ENCODE measurements at places on chromosomes 5 and 9. TPM values are rescaled to one million over a fixed set of nuclear protein-coding genes. Genes with fewer than 3 reads are reported as not detected.

GRCh38 chr5:69007726-69008368 lies 86.0 kb upstream of the SLC30A5 start:
- DNase-seq: peak; percentile 56

- DNase-seq: no peak
These were observed 31.8 kb upstream of the ERAP2 start for GRCh38 chr5:96844481-96844990.

- no peak for DNase-seq
These were observed 2.6 kb downstream of the ARHGEF39 start for GRCh38 chr9:35662437-35662836.

DNA sequence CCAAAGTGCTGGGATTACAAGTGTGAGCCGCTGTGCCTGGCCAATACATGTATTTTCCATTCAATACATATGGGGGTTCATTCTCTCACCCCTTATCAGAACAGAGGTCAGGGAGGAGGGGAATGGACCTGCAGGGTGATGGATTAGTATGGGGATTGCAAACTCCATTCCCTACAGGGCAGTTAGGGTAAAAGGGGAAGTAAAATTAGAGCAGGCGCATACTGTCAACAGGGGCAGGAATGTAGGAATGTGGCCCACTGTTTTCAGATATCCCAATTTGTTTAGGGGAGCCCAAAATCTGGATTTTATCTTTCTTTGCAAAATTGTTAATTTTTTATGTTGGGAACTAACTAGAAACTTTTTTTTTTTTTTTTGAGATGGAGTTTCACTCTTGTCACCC lies 46.4 kb upstream of the SLC44A1 start:
- DNase-seq: no peak

DNA sequence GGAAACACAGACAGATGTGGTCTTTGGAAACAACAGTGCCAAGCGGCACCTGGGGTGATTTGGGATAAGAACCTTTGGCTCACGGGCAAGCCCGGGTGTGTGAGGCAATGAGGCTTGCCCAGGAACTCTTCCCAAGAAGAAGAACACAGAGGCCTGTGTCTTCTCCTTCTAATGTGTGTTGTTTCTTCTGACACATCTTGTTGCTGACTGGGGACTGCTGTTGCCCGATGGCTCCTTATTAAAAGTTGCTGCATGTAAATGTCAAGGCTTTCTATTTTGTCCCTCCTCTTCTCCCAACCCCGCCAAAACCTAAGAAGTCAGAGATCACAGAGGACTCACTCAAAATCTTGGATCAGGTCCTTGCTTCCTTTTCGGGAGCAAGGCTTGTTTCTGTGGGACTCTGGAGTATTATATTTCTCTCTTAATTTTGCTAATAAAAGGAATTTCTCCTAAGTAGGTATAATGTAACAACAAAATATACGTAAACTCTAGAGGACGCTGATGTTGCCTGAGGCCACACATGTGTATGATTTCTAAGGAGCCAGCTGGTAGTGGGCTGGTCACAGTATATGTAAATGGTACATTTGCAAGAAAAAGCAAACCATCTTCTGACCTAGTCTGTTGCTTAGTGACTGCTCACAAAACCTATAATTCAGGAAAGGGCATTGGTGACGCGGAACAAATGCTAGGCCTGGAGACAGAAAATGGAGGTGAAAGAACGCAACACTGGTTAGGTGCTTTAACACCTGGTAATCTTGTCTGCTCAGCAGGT lies 232.5 kb downstream of the GADD45G start:
- no peak for DNase-seq

- no peak for DNase-seq
These were observed 28.9 kb downstream of the FAM151B start for GRCh38 chr5:80516826-80517225.

DNA sequence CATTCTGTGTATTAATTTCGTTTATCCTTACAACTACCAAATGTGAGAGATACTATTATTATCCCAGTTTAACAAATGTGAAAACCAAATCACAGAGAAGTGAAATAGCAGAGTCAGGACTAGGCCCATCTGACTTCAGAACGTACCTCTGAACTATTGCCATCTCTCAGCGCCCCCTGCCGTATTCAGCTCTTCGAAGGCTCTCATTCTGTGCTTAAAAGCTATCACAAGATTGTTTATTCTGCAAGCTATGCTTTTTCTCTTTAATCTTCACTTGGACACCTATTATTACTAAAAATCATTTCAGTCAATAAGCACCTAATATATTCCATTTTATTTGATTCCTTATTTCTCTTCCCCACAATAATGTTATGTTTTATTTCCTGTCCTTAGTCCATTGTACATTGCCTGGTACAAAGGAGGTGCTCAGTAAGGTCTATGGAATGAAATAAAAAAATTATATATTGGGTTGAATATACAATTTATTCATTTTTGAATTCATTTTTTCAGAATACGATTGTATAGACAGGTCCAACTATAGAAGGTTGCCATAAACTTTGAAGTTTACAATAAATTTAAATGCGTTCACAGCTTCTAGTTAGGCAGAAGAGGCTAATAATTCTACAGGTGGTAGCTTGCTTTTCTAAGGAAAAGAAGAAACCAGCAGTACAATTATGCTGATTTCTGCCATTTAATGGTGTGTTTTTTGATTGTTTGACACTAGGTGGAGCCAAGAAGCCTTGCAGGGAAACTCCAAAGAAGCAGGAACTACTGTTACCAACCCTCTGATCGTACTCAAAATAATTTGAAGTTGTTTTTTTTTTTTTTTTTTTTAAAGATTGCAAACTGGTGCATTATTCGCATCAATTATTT lies 202.2 kb upstream of the DMRTA1 start:
- DNase-seq: peak; percentile 45

GRCh38 chr5:136080483-136081216 lies 51.9 kb downstream of the TGFBI start:
- DNase-seq: peak; percentile 85

- no peak for DNase-seq
These were observed 32.3 kb downstream of the ACOT12 start for GRCh38 chr5:81361600-81361999.

GRCh38 chr5:158739951-158740757 lies 359.6 kb downstream of the EBF1 start:
- DNase-seq: no peak

- no peak for DNase-seq
These were observed 938 bp downstream of the NINJ1 start for GRCh38 chr9:93132946-93133680.

DNA sequence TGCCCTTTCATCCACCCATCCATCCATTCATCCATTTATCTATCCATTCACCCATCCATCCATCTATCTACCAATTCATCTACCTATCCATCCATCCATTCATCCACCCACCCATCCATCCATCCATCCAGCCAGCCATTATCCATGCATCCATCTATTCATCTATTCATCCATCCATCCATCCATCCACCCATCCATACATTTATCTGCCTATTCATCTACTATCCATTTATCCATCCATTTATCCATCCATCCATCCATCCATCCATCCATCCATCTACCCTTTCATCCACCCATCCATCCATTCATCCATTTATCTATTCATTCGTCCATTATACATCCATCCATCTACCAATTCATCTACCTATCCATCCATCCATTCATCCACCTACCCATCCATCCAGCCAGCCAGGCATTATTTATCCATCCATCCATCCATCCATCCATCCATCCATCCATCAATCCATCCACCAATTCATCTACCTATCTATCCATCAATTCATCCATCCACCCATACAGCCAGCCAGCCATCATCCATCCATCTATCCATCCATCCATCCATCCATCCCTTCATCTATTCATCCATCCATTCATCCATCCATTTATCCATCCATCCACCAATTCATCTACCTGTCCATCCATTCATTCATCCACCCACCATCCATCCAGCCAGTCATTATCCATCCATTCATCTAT lies 10.2 kb downstream of the COL27A1 start:
- DNase-seq: no peak

GRCh38 chr9:93231121-93231694 lies 47.3 kb downstream of the WNK2 start:
- DNase-seq: peak; percentile 58

- DNase-seq: no peak
These were observed 5.0 kb upstream of the C5orf24 start for GRCh38 chr5:134840811-134841210.

GRCh38 chr9:137745541-137745991 lies 126.8 kb downstream of the EHMT1 start:
- no peak for DNase-seq

DNA sequence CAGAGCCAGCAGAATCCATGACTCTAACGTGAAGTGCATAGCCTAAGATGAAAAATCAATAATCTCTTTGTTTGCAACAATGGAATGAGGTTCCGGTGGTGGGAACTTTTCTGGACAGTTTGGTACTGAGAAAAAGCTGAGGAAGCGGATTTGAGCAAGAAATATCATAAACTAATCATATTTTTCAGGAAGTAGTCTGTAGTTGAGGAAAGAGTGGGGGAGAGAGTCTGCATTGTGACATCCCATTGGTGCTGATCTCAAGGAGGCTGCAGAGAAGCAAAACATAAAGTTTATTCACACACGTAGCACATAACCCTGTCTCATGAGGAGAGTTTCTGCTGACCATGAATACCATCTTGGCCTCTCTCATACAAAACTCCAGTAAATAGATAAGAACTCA lies 15.8 kb upstream of the FCHO2 start:
- DNase-seq: no peak

DNA sequence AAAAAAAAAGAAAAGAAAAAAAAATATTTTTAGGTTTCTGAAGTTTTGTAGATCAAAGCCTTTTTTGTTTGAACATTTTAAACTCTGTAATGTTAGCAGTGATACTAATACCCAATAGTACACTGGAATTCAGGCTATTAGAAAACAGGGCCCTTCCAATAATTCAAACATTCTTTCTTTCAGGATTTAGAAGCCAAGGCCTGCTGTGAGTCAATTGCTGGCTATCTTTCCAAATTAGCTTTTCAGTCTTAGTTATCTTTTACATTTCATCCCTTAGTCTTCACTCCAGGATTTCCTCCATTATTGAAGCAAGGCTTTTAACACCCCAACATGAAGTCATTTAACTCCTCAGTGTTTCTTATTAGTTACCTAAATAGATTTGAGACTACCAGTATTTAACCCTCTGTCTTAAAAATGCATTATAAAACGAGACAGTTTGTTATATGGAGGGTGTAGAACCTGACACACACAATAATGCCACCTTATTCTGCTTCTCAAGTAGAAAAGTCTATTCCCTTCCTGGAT lies 951.9 kb upstream of the DMAC1 start:
- DNase-seq: no peak

- DNase-seq: no peak
These were observed 280.0 kb upstream of the MAP3K1 start for GRCh38 chr5:56535347-56535746.

DNA sequence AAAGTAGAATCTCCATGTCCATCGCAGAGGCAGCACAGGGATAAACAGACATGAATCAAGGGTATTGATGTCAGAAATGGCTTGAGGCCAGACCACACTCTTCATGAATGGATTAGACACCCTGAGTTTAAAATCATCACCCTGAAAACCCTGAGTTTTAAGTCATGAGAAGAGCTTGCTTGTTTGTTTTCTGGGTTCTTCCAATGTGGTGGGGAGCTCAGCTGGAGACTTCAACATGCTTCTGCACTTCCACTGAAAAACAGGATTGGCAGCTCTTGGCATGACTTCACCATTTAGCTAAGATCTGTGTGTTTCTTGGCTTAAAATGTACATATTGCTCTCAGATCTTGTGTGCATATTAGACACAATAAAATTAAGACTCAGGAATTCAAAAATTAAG lies 9.8 kb downstream of the GCNT4 start:
- no peak for DNase-seq

GRCh38 chr5:125484742-125485641 lies 738.6 kb upstream of the ZNF608 start:
- peak; percentile 86 for DNase-seq

DNA sequence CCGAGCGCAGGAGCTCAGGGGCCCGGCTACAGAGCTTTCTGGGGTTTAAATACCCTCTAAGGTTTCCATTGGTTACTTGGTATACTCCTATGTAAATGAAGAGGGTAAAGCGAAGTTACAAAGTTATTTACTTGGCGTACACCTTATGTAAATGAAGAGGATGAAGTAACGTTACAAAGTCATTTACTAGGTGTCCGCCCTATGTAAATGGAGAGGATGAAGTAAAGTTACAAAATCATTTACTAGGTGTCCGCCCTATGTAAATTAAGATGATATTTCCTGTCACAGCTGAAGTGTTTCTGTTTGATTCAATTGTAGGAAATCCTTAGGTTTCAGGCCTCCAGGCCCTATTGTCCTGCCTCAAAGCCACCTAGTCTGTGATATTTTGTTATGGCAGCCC lies 358.2 kb downstream of the MTRR start:
- DNase-seq: no peak

DNA sequence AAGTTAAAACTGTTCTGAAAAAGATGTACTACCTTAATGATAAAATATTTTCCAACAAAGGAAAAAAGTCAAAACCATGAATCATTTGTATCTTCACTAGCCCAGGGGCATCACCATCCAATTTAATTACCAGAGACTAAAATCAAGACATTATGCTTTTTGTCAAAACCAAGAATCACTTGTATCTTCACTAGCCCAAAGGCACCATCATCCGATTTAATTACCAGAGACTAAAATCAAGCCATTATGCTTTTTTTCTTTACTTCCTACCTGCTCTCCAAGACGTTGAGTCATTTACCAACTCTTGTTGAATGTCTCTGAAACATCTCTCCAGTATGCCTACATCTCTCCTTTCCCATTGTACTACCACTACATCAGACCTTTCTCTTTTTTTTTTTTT lies 37.9 kb downstream of the FBXO38 start:
- no peak for DNase-seq

Gene ADGRV1
- not detected for total RNA-seq

Gene PCDHA8
- total RNA-seq: not detected

Gene PTGES
- total RNA-seq: 0.32 TPM

Gene BRIX1
- 11.3 TPM for total RNA-seq

Gene GADD45G
- total RNA-seq: 11.1 TPM

Gene RNF20
- total RNA-seq: 47.2 TPM

Gene MAN2A1
- 15.8 TPM for total RNA-seq

Gene NR4A3
- 40.8 TPM for total RNA-seq

Gene IL12B
- total RNA-seq: not detected

Gene SMIM33
- not detected for total RNA-seq
